ENCODE measurements at places on chromosomes 3 and 15.

DNA sequence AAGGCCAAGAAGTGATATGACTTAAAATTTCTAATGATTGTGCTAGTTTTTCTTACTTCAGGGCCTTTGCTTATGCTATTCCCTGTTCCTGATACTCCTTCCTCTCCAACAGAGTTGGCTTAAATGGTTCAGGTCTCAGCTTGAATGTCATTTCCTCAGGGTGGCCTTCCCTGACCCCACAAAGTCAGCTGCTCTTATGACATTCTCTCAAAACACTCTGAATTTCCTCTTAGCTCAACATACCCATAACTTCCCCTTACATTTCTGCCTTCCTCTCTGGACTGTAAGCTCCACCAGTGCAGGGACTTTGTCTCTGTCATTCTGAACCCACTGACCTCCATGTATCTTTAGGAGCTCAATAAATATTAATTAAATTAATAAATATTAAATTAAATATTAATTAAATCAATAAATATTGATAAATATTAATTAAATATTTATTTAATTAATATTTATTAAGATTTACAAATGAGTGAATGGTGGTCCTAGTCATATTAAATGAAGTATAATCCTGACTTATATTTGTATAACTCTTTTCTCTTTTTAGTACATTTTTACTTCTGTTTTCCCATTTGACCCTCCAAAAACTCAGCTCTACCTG lies 17.9 kb upstream of the TMCC1 start:
- DNase-seq: peak; percentile 97

- no peak for DNase-seq
These were observed 4.9 kb downstream of the RHOA start for GRCh38 chr3:49406571-49407565.

DNA sequence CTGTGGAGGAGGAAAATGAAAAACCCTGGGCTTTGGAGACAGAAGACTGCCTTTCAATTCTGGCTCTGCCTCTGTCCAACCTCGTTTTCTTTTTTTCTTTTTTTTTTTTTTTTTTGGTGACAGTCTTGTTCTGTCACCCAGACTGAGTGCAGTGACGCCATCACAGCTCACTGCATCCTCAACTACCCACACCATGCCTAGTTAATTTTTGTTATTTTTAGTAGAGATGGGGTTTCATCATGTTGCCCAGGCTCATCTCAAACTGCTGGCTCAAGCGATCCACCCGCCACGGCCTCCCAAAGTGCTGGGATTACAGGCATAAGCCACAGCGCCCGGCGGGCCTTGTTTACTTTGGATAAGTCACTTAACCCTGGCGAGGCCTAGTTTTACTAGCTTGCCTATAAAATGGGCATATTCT lies 66.3 kb upstream of the SLC25A26 start:
- DNase-seq: no peak

- DNase-seq: peak; percentile 50
These were observed 62.6 kb upstream of the SLC2A2 start for GRCh38 chr3:171088964-171089754.

- peak; percentile 36 for DNase-seq
These were observed 227.5 kb downstream of the NEK10 start for GRCh38 chr3:27141668-27142067.

GRCh38 chr3:31241533-31241932 lies 291.2 kb upstream of the STT3B start:
- no peak for DNase-seq

- DNase-seq: no peak
These were observed 1.4 kb downstream of the GYG1 start for GRCh38 chr3:148992635-148993255.

DNA sequence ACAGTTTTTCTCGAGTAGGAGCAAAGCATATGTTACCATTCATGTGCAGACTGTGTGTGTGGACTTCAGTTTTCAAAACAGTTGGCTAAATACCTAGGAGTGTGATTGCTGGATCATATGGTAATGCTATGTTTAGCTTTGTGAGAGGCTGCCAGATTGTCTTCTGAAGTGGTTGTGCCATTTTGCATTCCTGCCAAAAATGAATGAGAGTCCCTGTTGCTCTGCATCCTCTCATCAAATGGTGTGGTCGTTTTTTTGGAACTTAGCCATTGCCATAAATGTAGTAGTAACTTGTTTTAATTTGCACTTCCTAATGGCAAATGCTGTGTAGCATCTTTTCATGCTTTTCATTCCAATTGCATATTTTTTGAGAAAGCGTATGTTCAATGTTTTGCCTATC lies 77.2 kb upstream of the NDN start:
- DNase-seq: no peak

GRCh38 chr3:171749124-171749523 lies 61.2 kb downstream of the PLD1 start:
- DNase-seq: no peak

- no peak for DNase-seq
These were observed 106.2 kb downstream of the HERC1 start for GRCh38 chr15:63727542-63727941.

- no peak for DNase-seq
These were observed 328.3 kb downstream of the PLCL2 start for GRCh38 chr3:17213102-17213501.

DNA sequence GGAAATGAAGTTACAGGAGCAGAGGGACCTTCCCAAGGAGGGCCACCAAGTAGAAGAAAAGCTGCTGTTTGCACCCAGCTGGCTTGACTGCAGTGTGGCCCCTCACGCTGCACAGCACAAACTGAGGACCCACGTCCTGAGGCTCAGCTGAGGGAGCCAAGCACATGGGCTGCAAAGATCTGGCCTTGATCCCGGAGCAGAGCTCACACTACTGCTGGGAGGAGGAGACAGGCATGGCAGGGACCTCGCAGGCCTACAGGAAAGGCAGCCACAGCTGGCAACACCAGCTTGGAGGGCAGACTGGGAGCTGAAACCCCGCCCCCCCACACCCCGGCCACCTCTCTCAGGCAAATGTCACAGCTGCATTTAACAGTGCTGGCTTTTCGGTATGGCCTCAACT lies 39.7 kb downstream of the KLHL25 start:
- no peak for DNase-seq

Data from Kasumi-1 (cell line).